ENCODE measurements at places on chromosomes 13 and 19.

GRCh38 chr19:3770136-3770999, 1.7 kb downstream of the RAX2 start:
- no peak for DNase-seq

- DNase-seq, result no peak
Measured at GRCh38 chr13:32284927-32285632, 30.1 kb downstream of the ZAR1L start.

DNA sequence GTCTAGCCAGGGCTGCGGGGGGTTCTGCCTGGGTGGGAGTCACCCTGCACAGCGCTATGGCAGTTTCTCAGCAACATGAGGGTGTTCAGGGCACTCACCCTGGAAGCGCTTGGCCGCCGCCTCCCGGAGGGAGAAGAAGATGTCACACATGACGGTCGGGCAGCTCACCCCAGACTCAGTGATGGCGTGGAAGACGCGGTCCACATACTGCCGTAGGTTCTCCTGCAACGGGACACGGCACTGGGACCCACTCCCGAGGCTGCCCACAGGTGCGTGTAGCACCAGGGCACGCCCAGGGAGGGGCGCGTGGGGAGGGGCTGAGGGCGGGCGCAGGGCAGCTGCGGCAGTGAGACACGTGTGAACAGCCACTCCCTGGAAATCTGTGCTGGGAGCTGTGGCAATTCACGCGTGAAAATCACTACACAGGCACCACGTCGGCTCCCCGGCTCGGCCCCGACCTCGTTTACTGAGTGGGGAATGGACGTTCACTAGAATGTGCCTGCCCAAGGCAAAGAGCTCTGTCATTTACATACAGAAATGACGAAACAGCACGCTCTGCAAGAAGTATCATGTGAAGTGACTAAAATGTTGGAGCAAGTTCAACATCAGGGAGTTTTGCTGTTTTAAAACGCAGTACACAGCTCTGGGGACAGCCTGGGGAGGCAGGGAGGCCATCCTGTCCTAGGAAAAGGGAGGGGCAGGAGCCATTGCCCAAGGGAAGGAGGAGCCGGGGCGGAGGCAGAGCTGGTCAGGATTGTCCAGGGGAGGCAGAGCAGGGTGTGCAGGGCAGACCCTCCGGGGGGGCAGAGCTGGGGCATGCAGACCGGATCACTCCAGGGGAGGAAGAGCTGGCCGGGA, 41.5 kb upstream of the C13orf46 start:
- DNase-seq, result no peak

GRCh38 chr19:30437869-30438268, 65.7 kb downstream of the ZNF536 start:
- DNase-seq, result peak; percentile 68

GRCh38 chr19:33811246-33811645, 14.6 kb downstream of the KCTD15 start:
- DNase-seq, result no peak

GRCh38 chr13:45872566-45872965, 21.0 kb upstream of the SIAH3 start:
- no peak for DNase-seq

DNA sequence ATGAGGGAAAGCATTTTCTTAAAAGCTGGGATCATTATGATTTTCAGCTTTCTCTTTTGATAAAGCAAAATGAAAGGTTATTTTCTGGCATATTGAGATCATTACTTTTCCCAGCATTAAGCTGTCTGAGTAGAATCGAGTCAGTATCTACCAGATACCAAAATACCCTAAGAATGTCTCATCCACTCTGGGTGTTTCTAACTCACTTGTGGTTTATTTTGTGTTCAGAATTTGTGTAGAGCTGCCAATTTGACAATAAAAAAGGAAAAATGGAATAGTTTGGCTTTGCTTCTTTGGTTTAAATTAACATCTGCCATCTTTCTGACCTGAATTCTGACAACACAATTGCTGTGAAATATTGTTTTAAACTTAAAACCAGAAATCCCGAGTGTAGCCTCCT, 438.7 kb upstream of the ARGLU1 start:
- no peak for DNase-seq

GRCh38 chr19:47821460-47822020, at the start of gene CRX:
TSS of gene CRX (plus strand) at chr19:47821937. CDS start at chr19:47834444, 12,507 bp downstream.
- no peak for DNase-seq

- no peak for DNase-seq
Measured at GRCh38 chr13:111387945-111388600, 67.6 kb downstream of the TEX29 start.

DNA sequence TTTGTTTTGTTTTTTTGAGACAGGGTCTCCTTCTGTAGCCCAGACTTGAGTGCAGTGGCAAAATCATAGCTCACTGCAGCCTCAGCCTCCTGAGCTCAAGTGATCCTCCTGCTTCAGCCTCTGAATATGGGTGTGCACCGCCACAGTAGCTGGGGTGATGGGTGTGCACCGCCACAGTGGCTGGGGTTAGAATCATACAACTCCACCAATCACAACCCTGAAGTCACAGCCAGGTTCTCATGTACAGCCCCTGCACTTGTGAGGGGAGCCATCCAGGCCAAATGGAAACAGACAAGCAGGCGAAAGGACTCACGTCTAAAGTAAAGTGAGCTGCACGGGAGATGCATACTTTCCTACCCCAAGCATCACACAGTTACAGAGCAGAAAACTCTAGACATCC, 63.1 kb upstream of the RANBP3 start:
- no peak for DNase-seq

DNA sequence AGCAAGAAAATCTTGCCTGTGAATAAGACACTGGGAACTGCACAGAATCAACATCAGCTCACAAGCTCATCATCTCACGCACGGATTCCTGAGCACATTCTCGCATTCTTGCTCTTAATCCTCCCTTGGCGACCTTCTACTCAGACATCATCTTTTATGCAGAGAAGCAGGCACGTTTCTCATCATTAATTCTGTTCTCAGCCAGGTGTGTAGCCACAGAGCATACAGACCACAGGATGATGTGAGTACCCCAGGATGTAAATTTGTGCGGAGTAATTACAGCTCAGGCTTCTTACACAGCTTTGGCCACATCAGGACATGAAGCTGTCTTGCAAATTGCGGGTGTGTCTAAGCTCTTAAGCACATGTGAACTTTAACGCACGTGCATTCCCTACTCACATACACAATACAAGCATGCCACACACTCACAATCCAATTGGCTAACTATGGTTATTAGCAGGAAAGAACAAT, 36.5 kb upstream of the SACS start:
- peak; percentile 86 for DNase-seq

GRCh38 chr13:77329911-77330584, 3.2 kb upstream of the MYCBP2 start:
- peak; percentile 56 for DNase-seq

GRCh38 chr13:30845297-30846214, 60.5 kb upstream of the MEDAG start:
- DNase-seq, result no peak

DNA sequence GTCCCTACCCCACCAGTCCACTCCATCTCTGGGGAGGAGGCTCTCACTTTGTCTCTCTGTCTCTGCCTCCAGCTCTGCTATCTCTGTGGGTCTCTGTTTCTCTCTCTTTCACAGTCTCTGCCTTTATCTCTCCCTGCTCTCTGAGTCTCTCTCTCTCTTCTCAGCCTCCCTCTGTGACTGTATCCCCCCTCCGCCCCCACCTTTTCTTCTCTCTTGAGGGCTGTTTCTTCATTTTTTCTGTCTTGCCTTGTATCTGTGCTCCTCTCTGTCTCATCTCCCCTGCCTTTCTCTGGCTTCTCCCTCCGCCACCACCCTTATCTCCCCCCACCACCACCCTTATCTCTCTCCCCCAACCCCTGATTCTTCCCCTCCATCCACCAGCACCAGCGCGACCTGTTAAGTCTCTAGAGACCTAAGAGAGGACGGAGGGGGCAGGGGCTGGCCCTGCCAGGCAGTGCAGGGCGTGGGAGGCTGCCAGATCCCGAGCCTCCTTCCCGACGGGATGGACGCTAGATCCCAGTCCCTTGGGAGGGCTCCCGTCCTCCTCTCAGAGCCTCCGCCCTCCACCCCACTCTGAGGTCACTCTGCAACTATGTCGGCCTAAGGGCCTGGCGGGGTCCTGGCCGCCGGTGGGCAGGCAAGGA, 1.0 kb downstream of the AXL start:
- no peak for DNase-seq

- DNase-seq, result no peak
Measured at GRCh38 chr13:84191139-84191538, 308.9 kb upstream of the SLITRK1 start.

DNA sequence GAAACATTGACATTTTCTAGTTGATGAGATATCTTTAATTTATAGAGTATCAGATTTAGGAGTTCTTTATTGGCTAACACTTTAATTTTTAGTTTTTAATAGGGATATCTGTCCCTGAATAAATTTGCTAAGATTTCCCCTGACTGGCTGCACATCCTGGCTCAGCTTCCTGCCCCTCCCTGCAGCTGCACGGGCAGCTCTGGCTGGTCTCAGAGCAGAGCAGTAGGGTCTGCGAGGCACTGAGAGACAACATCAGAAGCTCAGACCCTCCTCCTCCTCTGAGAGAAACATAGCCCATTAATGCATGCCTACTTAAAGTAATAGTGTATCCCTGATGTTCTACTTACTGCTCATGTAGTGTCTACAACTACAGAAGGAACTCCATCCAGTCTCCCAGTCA, 139.2 kb downstream of the TNFSF13B start:
- DNase-seq, result no peak

DNA sequence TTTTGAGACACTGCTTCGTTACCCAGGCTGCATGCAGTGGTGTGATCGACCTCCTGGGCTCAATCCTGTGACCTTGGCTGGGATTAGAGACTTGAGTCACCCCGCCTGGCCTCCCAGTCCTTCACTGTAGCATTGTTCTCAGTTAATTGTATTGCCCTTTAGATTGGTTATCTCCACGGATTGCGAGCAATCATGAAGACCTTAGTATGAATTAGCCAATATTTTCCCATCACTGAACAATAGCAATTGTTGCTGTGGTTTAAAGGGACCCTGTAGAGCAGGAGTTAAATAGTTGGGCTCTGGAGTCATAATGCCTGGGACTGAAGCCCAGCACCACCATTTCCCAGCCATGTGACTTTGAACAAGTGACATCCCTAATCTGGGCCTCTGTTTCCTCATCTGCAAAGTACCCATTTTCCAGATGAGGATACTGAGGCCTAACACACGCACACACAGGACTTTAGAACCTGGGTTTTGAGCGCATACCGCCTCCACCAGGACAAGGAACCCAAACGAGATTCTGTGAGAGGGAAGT, 8.4 kb downstream of the PPP1R14A start:
- DNase-seq, result no peak

- peak; percentile 57 for DNase-seq
Measured at GRCh38 chr13:99322297-99323103, 15.3 kb upstream of the GPR183 start.

DNA sequence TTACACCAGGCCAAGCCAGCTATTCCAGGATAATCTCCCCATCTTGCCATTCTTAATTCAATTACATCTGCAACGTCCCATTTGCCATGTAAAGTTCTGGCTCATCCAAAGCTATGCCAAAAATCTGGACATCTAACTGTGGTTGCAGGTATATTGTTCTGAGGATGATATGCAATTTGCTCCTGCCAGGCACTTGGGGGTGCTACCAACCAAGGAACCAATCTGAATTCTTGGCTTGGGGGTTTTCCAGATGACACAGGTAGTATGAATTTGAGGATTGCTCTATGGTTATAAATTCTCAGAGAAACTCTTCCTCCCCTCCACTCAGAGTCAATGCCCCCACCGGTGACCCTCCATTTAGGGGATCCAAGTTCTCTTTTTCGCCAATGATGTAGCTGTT, 33.0 kb downstream of the CRYL1 start:
- DNase-seq, result no peak

GRCh38 chr19:39130337-39131254, 5.0 kb downstream of the PAK4 start:
- DNase-seq, result no peak

DNA sequence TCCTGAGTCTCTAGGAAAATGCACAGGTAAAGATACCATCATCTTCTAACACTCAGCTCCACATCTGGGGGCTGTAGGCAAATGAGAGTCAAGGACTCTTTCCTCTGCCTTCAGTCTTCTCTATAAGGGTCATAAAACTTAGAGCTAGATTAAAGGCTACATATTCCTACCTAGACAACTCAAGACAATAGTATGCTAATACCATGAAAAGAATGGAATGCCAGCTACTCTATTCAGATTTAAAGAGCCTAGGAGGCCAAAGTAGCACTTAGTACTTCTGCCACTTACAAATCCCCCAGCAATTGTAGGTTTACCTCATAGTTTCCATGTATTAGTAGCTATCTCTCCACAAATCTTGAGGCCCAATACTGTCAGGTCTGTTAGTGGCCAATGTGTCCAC, 453.0 kb downstream of the SLITRK5 start:
- DNase-seq, result no peak

DNA sequence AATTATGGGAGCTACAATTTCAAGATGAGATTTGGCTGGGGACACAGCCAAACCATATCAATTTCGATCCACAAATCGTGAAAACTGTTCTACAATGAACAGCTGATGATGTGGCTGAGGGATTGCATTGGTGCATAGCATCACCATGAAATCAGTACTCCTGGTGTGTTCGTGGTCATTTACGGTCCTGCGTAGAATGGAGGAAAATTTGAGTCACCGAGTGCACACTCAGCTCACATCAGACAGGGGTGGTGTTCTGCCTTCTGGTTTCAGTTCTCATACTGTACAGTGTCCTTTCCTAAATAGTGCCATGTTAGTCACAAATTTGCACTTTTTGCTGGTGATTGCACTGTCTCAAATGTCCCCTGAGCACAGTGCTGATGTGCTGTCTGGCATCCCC, 39.2 kb downstream of the MYH14 start:
- no peak for DNase-seq

DNA sequence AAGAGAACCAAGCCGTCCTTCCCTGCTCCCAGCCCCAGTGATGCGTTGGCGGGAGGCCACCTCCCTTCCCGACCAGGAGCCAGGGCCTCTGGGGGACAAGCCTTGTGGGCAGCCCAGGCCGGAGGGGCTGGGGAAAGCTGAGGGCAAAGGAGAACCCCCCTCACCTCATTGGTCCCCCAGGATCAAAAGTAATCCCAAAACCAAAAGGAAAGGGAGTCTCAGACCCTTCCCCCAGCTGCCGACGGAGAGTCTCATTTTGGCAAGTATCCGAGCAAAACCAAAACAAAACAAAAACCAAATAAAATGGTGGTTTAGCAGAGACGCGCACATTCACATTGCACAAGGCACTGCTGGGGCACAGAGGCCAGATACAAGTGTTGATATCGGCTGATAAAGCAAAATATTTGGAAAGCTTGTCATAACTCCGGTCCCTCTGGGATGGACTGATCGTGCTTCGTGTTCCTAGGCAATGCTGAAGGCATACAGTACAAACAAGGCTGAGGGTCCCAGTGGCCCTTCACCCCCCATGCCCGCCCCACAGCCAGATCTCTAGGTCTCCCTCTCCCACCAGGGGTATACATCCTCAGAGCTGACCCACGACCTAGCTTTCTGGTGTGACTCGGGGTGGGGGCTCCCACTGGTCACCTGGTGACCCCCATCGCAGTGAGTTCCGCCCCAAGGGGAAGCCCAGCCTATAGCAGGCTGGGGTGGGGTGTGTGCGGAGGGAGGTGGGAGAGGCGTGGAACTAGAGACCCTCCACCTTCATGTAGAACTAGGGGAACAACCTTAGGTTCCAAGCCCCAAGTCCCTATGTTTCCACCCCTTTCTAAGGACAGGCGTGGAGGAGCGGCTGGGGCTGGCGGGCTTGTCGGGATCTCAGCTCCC, 2.1 kb downstream of the CEBPA start:
- no peak for DNase-seq
